AG08395 (cell line): ENCODE measurements at places on chromosomes 6 and 20.
A peak's percentile ranks its signal among the peaks of the same experiment; 100 is the strongest.

- no peak for DNase-seq
Observed at GRCh38 chr20:7302250-7302649, 534.8 kb downstream of the BMP2 start.

- DNase-seq: no peak
Observed at GRCh38 chr20:57638173-57638894, 18.1 kb upstream of the ZBP1 start.

DNA sequence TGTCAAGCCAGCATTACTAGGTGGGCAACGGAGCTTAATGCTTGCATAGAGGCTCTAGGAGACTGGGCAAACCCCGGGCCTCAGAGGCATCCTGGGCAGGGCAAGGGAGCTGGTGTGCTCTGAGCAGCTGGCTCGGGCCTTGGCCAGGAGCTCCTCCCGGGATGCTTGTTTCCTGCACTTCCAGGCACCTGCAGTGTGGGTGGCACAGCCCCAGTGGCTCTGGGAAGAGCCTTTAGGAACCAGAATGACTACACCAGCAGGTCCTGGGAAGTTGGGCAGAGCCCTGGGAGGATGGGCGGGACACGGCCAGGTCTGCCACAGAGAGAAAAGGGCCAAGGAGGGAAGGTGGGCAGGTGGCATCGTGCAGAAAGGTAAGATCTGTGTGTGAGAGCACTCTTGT, 80.4 kb upstream of the CD93 start:
- DNase-seq: no peak

DNA sequence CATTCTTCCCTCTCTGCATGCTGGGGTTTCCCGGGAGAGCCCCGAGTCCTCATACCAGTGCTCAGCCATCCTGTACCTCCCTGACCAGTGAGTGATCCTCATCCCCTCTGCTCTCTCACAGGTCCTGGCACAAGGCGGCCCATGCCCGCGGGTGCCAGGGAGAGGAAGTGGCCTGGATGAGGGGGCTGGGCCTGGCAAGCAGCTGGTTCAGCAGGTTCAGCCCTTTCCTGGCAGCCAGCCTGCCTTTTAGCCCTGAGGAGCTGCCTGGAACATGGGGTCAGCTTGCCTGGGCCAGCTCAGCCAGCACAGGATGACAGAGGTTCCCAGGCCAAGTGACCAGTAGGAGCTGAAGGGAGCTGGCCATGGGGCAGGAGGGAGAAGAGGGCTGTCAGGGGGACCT, 10.9 kb downstream of the MOCS1 start:
- no peak for DNase-seq

- DNase-seq: peak; percentile 82
Observed at GRCh38 chr6:12490904-12491571, 200.9 kb downstream of the EDN1 start.

GRCh38 chr6:138129190-138129589, 22.0 kb upstream of the PERP start:
- no peak for DNase-seq

DNA sequence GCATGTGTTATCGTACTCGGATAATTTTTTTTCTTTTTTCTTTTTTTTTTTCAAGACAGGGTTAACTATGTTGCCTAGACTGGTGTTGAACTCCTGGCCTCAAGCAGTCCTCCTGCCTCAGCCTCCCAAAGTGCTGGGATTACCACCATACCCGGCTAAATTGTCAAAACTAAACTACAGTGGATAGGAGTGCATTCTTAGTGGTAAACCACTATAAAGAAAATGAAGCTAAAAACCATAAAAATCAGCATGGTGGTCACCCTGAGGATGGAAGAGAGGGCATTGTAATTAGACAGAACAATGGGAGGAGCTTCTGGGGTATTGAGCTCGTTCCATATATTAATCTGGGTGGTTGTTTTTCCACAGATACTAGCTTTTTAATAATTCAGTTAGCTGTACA, 6.2 kb upstream of the ZNF318 start:
- no peak for DNase-seq

DNA sequence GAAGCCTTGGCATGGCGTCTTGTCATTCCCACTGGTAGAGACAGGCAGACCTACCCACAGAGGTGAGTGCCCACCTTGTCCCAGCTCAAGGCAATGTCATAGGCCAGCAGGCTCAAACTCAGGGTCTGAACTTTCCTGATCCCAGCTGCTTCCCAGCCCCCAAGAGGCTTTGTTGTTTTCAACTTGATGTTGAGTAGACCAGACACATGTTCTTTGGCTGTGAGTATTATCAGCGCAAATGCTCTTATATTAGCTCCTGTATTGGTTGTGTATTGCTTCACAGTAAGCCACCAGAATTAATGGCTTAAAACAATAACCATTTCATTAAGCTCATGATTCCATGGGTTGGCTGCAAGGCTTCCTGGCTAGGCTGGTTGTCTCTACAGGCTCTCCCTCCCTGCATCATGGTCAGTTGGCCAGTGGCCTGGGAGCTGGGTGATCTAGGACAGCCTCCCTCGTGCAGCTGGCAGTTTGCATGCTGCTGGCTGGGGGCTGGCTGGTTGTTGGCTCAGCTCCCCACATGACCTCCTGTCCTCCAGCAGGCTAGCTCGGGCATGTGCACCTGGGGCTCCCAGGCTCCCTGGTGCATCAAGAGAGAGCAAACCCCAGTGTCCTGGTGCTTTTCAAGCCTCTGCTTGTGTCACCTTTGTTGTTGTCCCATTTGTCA, 21.6 kb downstream of the TOX2 start:
- DNase-seq: peak; percentile 16

- DNase-seq: peak; percentile 9
Observed at GRCh38 chr6:138455746-138456400, 43.4 kb downstream of the NHSL1 start.

GRCh38 chr6:167746390-167746907, 80.3 kb upstream of the AFDN start:
- DNase-seq: no peak

DNA sequence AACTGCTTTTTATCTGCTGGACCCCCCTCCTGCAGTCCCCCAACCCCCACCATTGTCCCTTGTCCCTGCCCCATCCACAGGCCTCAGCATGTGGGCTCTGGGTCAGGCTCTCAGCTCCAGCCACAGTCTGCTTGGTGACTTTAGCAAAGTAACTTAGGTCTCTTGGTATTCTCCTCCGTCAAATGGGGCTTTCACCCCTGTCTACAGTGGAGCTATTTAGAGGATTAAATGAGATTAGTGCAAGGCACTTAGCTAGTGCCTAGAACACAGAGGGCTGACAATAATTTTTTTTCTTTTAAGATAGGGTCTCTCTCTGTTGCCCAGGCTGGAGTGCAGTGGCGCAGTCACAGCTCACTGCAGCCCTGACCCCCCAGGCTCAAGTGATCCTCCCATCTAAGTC, 71.9 kb downstream of the TCP11 start:
- no peak for DNase-seq

DNA sequence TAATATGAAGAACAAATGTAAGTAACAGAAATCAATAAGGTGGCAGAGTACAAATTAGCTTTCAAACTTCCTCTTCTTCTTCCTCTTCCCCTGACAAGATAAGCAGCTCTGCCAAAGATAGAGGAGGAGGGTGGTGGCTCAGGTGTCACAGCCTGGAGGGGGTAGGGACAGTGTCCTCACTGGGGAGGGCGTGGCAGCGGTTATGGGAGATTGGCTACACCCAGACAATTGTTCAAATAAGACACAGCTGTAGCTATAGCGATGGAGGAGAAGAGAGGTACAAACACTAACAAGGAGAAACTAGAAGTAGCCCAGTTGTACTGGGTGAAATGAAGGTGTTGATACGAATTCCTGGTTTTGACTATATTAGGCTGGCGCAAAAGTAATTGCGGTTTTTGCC, 198.5 kb downstream of the TBXT start:
- no peak for DNase-seq

GRCh38 chr6:72784071-72784470, 162.2 kb downstream of the KCNQ5 start:
- DNase-seq: no peak

- DNase-seq: no peak
Observed at GRCh38 chr6:5517796-5518195, 256.5 kb downstream of the FARS2 start.

GRCh38 chr6:63764318-63764916, 128.8 kb downstream of the PHF3 start:
- peak; percentile 16 for DNase-seq

DNA sequence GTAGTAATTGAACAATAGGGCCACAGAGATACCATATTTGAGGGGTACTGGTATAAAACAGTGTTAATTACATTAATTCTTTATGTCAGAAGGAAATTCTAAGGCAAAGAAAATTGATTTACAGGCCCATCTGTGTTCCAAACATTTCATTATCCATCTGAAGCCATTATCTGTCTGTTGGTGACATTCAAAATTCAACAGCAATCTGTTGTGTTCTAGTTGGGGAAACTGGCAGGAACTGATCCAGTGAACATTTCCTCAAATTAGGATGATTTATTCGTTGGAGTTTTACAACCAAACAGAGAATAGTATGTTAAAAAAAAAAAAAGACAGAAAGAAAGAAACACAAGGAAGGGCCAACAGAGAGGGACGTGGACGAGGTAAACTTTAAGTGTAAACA, 30.1 kb downstream of the HEBP2 start:
- no peak for DNase-seq

GRCh38 chr20:52410182-52410647, 218.6 kb upstream of the ZFP64 start:
- peak; percentile 75 for DNase-seq

DNA sequence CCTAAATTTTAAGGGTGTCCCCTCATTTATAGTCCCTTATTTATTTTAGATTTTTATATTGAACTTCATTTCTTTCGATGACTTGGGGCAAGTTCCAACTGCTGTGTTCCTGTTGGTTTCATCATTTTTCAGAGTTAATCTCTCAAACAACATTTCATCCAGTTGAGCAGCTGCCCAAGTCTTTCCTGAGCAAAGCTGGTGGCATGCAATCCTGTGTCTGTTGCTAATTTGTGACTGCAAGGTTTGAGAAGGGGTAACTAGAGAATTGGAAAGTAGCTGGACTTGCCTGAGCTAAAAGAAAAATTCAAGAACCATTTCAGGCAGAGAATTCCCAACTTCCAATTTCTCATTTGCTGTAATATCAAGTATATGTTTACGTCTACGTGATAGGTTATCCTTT, 881.5 kb upstream of the SLC35B3 start:
- no peak for DNase-seq

GRCh38 chr20:62888406-62888805, 26.8 kb upstream of the TCFL5 start:
- no peak for DNase-seq

DNA sequence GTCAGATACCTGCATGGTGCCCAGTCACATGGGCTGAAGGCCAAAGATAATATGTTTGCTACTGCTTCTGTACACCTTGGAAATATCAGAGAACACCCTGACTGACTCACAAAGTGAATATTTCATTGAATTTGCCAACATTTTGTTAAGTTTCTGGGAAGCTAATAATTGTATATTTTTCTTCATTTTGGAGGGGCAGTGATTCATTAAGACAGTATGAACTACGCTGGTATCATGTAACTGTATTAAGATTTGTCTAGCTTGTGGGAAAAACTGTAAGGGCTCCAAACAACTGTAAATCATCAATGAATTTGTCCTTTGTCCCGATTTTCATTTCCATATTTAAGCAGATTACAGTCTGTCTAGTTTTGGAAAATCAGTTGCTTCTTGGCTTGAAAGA, 102.3 kb upstream of the CCN2 start:
- no peak for DNase-seq

GRCh38 chr20:44460795-44461141, 14.9 kb upstream of the TTPAL start:
- peak; percentile 55 for DNase-seq

DNA sequence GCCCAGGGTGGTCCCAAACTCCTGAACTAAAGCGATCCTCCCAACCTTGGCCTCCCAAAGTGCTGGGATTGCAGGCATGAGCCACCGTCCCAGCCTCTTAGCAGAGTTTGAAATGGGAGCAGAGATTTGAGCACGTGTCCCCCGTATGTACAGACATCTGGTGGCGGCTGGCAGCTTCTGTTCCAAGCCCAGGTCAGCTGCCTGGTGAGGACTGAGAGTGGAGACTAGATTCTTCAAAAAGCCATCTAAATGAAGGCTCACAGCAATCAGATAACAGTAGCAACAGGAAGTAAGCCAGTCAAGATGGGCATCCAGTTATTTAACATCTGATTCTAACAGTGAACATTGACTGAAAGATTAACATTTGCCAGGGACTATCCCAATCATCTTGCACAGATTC, 128.1 kb upstream of the AKAP12 start:
- no peak for DNase-seq
